Stimulated activated CD8-positive, alpha-beta memory T cell treated with anti-CD3 and anti-CD28 coated beads, Interleukin-12 subunit alpha, Interleukin-12 subunit beta, amount 100 ng/mL, for 1 hour (primary cell): ENCODE measurements at places on chromosomes 11 and 22.

DNA sequence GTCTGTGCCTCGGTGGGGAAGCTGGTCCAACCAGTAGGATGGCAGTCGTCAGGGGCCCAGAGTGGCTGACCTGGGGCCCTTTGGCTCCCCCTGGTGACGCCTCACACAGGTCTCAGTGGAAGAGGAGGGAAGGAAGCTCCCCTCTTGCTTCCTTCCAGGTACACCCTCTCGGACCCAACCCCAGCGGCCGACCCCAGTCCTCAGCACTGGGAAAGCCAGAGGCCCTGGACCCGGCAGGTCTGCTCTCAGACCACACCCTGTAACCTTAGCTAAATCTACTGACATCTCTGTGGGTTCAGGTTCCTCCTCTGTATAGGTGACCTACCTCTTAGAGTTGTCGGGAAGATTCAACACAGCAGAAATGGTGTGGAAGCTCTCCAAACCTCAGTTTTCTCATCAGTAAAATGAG is 3.4 kb upstream of the SCUBE1 start:
- peak; percentile 50 for DNase-seq

- DNase-seq, result no peak
These were observed 4.6 kb upstream of the ACER3 start for GRCh38 chr11:76856106-76856505.

- DNase-seq, result no peak
These were observed 69.8 kb downstream of the ARFGAP2 start for GRCh38 chr11:47106798-47107411.

- DNase-seq, result no peak
These were observed 847 bp upstream of the NDUFA6 start for GRCh38 chr22:42091455-42091782.

DNA sequence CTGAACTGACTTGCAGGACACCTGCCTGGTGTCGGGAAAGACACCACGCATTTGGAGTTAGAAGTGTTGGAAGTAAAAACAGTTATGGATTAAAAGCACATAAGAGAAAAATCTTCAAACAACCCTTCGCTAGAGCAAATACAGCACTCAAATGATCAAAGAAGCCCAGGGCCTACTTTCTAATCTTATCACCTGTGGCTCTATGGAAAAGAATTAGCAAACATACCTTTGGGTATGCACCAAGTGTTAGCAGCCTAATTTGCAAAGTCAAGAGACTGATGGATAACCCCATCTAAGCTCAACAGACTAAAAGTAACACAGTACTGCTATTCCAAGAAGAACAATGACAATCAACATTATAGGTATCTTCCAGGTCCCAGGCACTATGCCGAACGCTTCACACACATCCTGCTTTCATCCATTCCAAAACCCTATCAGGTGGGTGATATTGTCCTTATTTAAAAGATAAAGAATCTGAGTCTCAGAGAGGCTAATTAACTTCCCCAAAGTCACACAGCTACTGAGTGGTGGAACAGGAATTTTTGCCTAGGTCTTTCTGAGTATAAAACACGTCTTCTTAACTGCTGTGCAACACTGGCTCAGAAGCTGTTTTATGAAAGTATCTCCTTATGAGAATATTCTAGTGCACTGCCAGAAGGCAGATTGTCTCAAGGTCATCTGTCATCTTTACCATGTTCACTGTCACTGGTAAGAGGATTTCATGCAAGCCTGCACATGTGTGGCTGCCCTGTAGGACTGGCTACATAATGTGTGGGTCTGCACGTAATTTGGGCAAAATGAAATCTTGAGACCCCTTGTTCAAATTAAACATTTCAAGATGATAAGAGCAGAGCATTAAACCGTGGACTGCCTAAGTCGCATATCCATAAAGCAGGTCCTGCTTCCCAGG is 16.4 kb downstream of the SLC1A2 start:
- no peak for DNase-seq

- no peak for DNase-seq
These were observed 10.1 kb downstream of the SLC5A1 start for GRCh38 chr22:32052936-32053791.

- peak; percentile 44 for DNase-seq
These were observed 11.4 kb downstream of the BCL9L start for GRCh38 chr11:118914178-118914918.

GRCh38 chr11:3710485-3711259 is 39.5 kb upstream of the CHRNA10 start:
- DNase-seq, result no peak

GRCh38 chr22:31143537-31143936 is 3.2 kb upstream of the PLA2G3 start:
- DNase-seq, result no peak

- no peak for DNase-seq
These were observed 13.2 kb downstream of the NAA40 start for GRCh38 chr11:63951779-63952536.

DNA sequence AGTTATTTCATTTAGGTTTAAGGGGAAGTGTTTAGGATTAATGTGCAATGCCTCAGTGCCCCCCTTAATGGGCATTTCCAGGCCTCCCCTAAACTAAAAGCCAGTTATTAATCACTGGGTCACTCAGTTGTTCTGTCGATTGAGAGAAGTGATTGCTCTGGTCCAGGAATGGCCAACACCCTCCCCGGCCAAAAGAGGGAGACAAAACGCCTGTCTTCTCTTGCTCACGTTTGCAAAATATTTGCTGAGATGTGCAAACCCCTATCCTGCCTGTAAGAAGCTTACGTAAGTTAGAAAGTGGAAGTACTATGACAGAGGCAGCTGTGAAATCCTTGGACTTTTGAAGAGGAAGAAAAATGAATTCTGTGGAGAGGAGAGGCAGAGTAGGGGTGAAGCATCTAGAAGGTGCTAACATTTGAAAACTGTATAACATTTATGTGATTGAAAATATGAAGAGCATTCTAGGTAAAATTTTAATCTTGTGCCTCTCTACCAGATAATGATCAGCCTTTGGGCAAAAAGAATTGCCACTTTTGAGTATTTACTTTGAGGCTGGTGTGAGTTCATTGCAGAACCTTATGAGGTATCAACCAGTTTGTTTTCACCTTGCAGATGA is 37.7 kb downstream of the NTM start:
- no peak for DNase-seq

GRCh38 chr11:126561327-126561893 is 205.9 kb downstream of the ST3GAL4 start:
- no peak for DNase-seq

GRCh38 chr11:31810779-31811647 is at the start of gene PAX6:
PAX6 (minus strand) TSS chr11:31811322; CDS start chr11:31806411, 4,911 bp downstream.
- no peak for DNase-seq

DNA sequence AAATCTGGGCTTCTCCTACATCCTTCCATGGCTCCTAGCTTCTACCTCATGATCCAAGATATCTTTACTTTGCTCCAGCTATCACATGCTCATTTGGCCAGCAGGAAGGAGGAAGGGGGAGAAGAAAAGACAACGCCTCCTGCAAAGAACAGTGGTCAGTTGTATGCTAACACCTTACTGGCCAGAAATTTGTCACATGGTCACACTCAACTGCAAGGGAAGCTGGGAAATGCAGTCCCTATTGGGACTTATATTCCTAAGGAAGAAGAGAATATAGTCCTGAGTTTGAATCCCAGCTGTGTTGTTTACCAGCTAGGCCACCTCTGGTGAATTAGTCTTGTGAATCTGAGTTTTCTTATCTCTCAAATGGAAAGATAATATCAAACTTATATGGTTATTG is 272.0 kb downstream of the BLID start:
- DNase-seq, result no peak

DNA sequence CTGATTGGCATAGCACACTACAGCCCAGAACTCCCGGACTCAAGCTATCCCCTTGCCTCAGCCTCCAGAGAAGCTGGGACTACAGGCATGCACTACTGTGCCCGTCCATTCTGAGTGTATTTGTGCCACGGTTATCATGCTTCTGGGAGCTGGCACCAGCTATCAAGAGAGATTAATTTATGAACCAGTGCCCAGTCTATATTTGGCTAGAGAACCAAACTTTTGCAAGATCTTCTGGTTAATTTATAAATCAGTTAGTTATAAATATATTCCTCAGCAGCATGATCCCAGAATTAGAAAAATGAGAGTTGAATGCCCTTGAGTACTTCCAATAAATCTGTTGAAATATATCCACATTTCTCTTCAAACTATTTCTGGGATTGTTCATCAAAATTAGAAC is 67.5 kb upstream of the OR5AN1 start:
- no peak for DNase-seq

- no peak for DNase-seq
These were observed 3.8 kb downstream of the MPEG1 start for GRCh38 chr11:59208956-59209355.

DNA sequence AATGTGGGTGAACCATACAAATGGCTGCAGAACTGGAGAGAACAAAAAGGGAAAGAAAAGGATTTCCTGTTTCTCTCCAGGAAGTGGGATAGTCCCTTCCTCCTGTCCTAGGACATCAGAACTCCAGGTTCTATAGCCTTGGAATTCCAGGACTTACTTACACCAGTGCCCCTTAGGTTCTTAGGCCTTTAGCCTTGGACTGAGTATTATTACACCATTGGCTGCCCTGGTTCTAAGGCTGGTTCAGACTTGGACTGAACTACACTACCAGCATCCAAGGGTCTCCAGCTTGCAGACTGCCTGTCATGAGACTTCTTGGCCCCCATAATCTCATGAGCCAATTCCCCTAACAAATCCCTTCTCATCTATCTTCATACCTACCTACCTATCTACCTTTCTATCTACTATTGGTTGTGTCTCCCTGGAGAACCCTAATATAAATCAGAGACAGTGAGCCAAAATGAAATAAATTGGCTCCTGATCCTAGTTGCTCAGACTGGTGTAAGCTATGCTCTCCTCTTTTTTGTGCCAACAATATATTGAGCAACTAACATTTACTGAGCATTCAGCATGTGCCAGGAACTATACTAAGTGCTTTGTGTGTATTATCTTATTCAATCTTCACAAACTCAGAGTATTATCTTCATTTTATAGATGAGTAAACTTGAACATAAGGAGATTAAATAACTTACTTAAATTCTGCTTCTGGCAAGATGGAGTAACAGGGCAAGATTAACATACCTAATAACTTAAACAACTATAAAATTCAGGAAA is 303.7 kb downstream of the TTC28 start:
- no peak for DNase-seq

DNA sequence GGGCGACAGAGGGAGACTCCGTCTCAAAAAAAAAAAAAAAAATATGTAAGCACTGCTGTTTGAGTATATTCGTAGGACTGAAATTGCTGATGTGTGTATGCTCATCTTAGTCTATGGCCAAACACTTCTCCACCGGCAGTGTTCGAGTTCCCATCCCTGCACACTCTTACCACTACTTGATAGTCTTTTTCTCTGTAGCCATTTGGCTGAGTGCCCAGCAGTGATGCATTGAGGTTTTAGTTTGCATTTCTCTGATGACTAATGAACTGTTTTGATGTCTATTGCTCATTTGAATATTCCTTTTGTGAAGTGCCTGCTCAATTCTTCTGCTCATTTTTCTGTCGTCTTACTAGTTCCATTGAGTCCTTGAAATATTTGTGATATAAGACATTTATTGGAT is 1.9 kb downstream of the TIRAP start:
- DNase-seq, result peak; percentile 83
